Progenitor cell of endocrine pancreas (in vitro differentiated cells): ENCODE measurements at places on chromosomes 7 and 10. TPM values are rescaled to one million over a fixed set of nuclear protein-coding genes. Genes with fewer than 3 reads are reported as not detected.

Gene RARRES2
- 19.0 and 20.2 TPM in 2 replicates for total RNA-seq

DNA sequence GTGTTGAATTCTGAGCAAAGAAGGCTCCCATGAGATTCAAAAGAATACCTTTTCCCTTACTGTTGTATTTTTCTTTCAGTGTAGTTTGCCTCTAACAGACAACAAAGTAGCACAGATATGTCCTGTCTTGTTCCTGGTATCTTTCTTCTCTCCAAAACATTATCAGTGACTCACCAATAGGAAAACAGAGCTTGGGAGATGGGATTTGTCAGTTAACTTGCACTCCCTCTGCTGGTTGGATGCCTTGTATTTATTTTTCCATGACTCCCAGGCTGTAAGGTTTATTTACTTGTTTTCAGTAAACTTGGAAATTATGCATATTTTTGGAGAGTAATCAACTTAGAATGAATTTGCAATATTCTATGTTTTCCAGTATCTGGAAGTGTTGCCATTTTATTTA, 129.7 kb downstream of the SAMD9 start:
- H3K27ac ChIP-seq: no peak overlapping the region
- DNase-seq: no peak
- H3K4me1 ChIP-seq: no peaks in the 10 kb centered on the region
- no peaks in the 10 kb centered on the region for H3K36me3 ChIP-seq
- no peak overlapping the region for H3K4me3 ChIP-seq
- no peaks in the 10 kb centered on the region for H3K27me3 ChIP-seq

Gene GBX1
- 2.0 and 2.1 TPM in 2 replicates for total RNA-seq

- H3K27me3 ChIP-seq: no peaks in the 10 kb centered on the region
- DNase-seq: no peak
- H3K4me3 ChIP-seq: no peak overlapping the region
- no peak overlapping the region for H3K27ac ChIP-seq
Measured at GRCh38 chr10:21363731-21364104, 161.8 kb downstream of the SKIDA1 start.

DNA sequence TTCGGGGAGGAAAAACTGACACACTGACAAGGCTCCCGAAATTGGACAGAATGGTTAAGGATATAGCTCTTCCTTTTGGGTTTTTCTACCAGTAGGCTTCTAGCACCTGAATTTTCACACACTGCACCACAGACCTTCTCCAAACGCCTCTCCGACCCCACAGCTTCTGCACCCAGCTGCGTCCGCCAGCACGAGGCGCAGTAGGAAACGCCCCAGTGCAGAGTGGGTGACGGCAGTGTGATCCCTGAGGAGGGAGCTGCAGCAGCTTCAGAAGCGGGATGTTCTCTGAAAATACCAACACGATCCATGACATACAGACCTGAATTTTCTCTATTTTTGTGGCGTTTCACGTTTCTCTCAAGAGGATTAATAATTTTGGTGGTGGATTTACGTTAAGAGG, 25.9 kb downstream of the HSPB1 start:
- H3K27me3 ChIP-seq: no peaks in the 10 kb centered on the region
- peaks cover 23% of the 10 kb centered on the region for H3K36me3 ChIP-seq
- no peak overlapping the region for H3K4me3 ChIP-seq
- DNase-seq: no peak

DNA sequence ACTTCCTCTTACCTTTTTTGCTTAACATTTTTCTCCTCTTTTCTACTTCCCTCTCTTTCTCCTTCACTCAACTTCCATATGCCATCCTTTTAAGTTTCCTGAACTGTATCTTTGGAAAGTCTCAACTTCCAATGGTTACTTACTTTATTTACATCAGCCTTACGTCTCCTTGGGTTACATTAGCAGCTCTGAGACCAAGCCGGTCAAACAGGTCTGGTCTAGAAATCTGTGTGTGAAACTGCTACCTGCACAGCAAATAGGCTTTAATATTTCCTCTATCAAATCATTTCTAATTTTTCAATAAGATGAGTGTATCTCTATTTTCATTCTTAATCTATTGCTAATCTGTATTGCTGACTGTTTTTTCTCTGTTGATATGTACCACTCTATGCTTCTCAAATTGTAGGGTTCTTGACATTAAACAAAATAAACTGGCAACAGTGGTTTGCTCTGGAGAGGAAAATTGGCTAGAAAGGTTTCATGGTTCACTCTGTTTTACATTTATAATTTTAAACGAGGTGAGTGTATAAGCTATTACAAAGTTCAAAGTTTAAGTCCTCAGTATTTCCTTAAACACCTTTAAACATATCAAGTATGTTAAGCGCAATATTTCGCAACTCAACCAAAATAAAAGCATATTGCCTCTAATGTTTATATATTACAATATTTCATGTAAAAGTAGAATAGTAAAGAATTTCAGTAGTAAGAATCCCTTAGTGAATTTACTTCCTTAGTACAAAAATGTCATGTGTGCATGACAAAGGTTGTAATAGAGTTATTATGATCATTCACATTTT, 3.6 kb upstream of the SEMA3C start:
- no peak overlapping the region for H3K4me3 ChIP-seq
- H3K27me3 ChIP-seq: no peaks in the 10 kb centered on the region
- peak overlapping the region; percentile 82 for H3K27ac ChIP-seq
- no peak for DNase-seq
- H3K36me3 ChIP-seq: no peaks in the 10 kb centered on the region

- no peaks in the 10 kb centered on the region for H3K27me3 ChIP-seq
- H3K27ac ChIP-seq: peak overlapping the region; percentile 52
- H3K4me3 ChIP-seq: no peak overlapping the region
Measured at GRCh38 chr7:158759245-158759614, 54.6 kb upstream of the NCAPG2 start.

- no peak overlapping the region for H3K4me3 ChIP-seq
- DNase-seq: no peak
- no peaks in the 10 kb centered on the region for H3K27me3 ChIP-seq
- H3K36me3 ChIP-seq: peaks cover 24% of the 10 kb centered on the region
- H3K27ac ChIP-seq: no peak overlapping the region
Measured at GRCh38 chr7:96188174-96188581, 133.7 kb downstream of the SLC25A13 start.

DNA sequence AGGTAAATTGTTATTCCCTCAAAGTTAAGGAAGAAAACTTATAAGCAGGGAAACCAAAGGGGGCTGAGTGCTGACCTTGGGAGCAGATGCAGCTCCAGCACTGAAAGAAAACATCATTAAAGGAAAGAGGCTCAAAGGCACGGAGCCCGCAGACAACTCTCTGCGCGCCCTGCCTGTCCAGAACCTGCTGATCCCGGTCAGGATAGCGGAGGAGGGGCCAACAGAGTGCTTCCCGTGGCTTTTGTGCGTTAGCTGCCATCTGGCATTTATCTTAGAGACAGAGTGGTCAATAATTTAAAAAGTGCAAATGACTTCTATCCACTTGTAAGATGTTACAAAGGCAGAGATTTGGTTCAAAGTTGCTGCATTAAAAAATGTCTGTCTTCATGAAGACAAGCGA, 162.1 kb downstream of the FANK1 start:
- no peaks in the 10 kb centered on the region for H3K27me3 ChIP-seq
- H3K27ac ChIP-seq: peak overlapping the region; percentile 24
- H3K36me3 ChIP-seq: no peaks in the 10 kb centered on the region

DNA sequence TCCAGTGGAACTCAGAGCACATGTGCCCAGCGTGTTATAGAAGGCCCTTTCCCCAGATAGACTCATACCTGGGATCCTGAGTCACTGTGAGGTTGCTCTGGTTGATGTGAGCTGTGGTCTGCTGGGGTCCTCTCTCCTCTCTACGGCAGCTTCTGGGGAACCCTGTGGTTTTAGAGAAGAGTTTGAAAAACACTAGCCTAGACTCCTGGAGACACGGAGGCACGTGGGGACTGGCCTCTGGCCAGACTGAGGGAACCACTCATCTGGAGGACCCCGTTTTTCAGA, 10.3 kb downstream of the ZNF775 start:
- H3K4me1 ChIP-seq: peaks cover 15% of the 10 kb centered on the region
- peak overlapping the region; percentile 2 for H3K27ac ChIP-seq
- no peak for DNase-seq

Gene CTAGE8
- 7.2 and 8.9 TPM in 2 replicates for total RNA-seq

- no peak for DNase-seq
- H3K36me3 ChIP-seq: no peaks in the 10 kb centered on the region
- peaks cover 11% of the 10 kb centered on the region for H3K4me1 ChIP-seq
- H3K4me3 ChIP-seq: no peak overlapping the region
- H3K27ac ChIP-seq: no peak overlapping the region
Measured at GRCh38 chr10:112232670-112233069, 49.1 kb upstream of the GPAM start.

DNA sequence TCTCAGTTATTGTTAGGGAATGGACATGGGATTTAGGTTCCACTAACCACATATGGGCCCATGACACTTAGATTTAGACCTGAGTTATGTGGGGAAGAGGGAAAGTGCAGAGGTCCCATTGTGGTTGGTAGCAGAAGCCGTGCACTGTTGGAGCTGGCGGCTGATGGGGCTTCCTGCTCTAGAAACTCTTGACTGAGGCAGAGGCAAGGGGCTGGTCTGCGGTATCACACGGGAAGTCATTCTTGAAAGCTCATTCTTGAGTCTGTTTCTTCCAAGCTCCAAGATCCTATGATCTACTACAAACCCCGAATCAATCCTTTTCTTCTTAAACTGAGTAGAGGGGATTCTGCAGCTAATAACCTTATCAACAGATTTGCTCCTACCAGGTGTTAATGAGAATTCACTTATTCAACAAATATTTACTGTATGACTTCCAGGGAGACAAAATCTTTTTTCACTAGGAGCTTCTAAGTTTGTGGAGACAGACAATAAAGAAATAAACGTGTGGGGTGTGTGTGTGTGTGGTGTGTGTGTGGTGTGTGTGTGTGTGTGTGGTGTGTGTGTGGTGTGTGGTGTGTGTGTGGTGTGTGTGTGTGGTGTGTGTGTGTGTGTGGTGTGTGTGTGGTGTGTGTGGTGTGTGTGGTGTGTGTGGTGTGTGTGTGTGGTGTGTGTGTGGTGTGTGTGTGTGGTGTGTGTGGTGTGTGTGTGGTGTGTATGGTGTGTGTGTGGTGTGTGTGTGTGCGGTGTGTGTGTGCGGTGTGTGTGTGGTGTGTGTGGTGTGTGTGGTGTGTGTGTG, 57.1 kb downstream of the AOC1 start:
- H3K27ac ChIP-seq: no peak overlapping the region
- DNase-seq: no peak
- no peak overlapping the region for H3K4me3 ChIP-seq
- H3K4me1 ChIP-seq: no peaks in the 10 kb centered on the region

GRCh38 chr7:23928418-23928775, 218.4 kb downstream of the STK31 start:
- H3K4me1 ChIP-seq: peaks cover 5% of the 10 kb centered on the region
- no peaks in the 10 kb centered on the region for H3K36me3 ChIP-seq
- H3K4me3 ChIP-seq: no peak overlapping the region
- no peak for DNase-seq
- no peaks in the 10 kb centered on the region for H3K27me3 ChIP-seq
- no peak overlapping the region for H3K27ac ChIP-seq

- H3K4me1 ChIP-seq: no peaks in the 10 kb centered on the region
- no peak overlapping the region for H3K27ac ChIP-seq
- no peak for DNase-seq
Measured at GRCh38 chr7:158053183-158053915, 534.3 kb downstream of the PTPRN2 start.

Gene UCMA
- total RNA-seq: not detected in 2 replicates

Gene NOS3
- total RNA-seq: 0.74 and 1.1 TPM in 2 replicates

- H3K27ac ChIP-seq: no peak overlapping the region
- peaks cover 2% of the 10 kb centered on the region for H3K4me1 ChIP-seq
- no peak for DNase-seq
- no peak overlapping the region for H3K4me3 ChIP-seq
Measured at GRCh38 chr7:100493476-100494264, 9.9 kb downstream of the NYAP1 start.

- no peaks in the 10 kb centered on the region for H3K36me3 ChIP-seq
- no peak for DNase-seq
- no peak overlapping the region for H3K4me3 ChIP-seq
- H3K4me1 ChIP-seq: peaks cover 4% of the 10 kb centered on the region
- no peak overlapping the region for H3K27ac ChIP-seq
Measured at GRCh38 chr10:92111336-92111939, 179.4 kb downstream of the CPEB3 start.

Gene EIF3A
- 127 and 129 TPM in 2 replicates for total RNA-seq

DNA sequence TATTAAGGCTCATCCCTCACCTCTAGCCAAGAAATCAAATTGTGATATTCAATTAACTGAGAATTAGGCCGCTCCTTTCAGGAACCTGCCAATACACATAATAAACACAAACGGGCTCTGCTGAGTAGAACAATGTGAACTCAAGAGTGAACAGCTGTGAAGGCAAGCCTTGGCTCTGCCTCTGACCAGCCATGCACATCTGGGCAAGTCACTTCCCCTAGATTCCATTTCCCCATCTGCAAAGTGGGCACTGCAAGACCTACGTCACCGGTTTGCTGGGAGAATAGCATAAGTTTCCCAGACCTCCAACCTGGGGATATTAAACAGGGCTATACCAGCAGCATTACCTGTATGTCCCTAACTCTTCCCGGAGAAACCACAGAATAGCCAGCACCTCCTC, 355.2 kb downstream of the TNS3 start:
- no peaks in the 10 kb centered on the region for H3K4me1 ChIP-seq
- H3K27me3 ChIP-seq: no peaks in the 10 kb centered on the region
- DNase-seq: no peak

Gene RBP3
- total RNA-seq: 0.10 TPM in 1 of 2 replicates, not detected in the other

Gene ADAM22
- total RNA-seq: 14.4 and 15.8 TPM in 2 replicates

- H3K4me3 ChIP-seq: no peak overlapping the region
- no peak for DNase-seq
- peaks cover 33% of the 10 kb centered on the region for H3K27me3 ChIP-seq
- H3K4me1 ChIP-seq: no peaks in the 10 kb centered on the region
- H3K27ac ChIP-seq: no peak overlapping the region
Measured at GRCh38 chr10:123552760-123553554, 113.2 kb upstream of the GPR26 start.

DNA sequence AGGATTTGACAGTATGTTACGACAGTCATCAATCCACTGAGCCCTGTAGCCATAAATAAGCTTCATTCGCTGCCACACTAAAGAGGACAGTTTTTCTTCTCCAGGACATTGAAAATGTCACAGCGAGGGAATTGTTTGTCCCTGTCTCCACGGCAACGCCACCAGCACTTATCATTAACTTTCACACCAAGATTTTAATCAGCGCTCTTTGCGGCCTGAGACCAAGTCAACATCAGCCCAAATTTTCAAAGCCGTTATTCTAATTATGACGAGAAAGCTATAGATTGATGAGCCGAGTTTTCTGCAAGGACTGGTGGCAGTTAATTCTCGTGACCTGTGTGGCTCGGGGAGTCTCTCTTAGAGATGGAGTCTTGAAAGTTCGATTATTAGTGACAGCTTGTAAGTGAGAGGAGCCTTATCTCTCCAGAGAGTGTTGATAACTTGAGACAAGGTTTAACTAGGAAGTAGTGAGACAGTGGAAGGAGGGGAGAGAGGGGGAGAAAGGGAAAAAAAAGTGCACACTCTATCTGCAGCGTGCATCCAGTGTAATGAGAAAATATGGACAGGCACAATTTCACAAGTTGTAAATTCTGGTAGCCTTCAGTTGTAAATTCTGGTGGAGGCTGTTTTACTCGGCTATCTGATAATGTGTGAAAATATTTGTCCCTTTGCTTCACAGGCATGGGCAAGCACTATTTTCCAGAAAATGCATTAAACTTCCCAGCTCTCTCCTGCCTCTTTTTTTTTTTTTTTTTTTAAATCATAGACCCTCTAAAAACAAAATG, 473.3 kb downstream of the LRMDA start:
- peaks cover 19% of the 10 kb centered on the region for H3K4me1 ChIP-seq
- no peak for DNase-seq

- H3K27ac ChIP-seq: peak overlapping the region; percentile 71
- H3K36me3 ChIP-seq: no peaks in the 10 kb centered on the region
- H3K4me3 ChIP-seq: peak overlapping the region; percentile 64
Measured at GRCh38 chr10:103555325-103555649, 61.8 kb downstream of the NEURL1 start.
